ENCODE measurements at places on chromosomes 16 and 17. TPM values are rescaled to one million over a fixed set of nuclear protein-coding genes. Genes with fewer than 3 reads are reported as not detected.

Gene OVCA2
- 31.6 TPM for total RNA-seq

Gene CDRT15
- not detected for total RNA-seq

Gene C17orf50
- total RNA-seq, result not detected

Gene SLC5A11
- total RNA-seq, result 0.51 TPM

Gene KRTAP4-4
- not detected for total RNA-seq

Gene HAS3
- total RNA-seq, result 2.4 TPM

Gene SLC35G6
- not detected for total RNA-seq

Gene KRTAP16-1
- not detected for total RNA-seq

Gene CPHXL2
- total RNA-seq, result not detected

Gene DDX42
- total RNA-seq, result 141 TPM

Gene MEOX1
- total RNA-seq, result 5.5 TPM

Gene SCNN1G
- total RNA-seq, result not detected

Gene CBFA2T3
- 3.6 TPM for total RNA-seq

Gene DPEP1
- not detected for total RNA-seq

Gene SMIM5
- total RNA-seq, result 0.39 TPM

Gene PMP22
- 0.76 TPM for total RNA-seq
